Amniotic epithelial cell (primary cell): ENCODE measurements at places on chromosomes 12 and 14.

- DNase-seq: no peak
Measured at GRCh38 chr12:110869026-110869425, 22.2 kb downstream of the CCDC63 start.

- no peak for DNase-seq
Measured at GRCh38 chr14:73824127-73824526, 27.5 kb upstream of the PTGR2 start.

GRCh38 chr12:118374909-118375308 is 1.4 kb upstream of the SUDS3 start:
- no peak for DNase-seq

- peak; percentile 70 for DNase-seq
Measured at GRCh38 chr12:88562846-88563582, 17.3 kb downstream of the KITLG start.

- no peak for DNase-seq
Measured at GRCh38 chr12:70910666-70911065, 9.9 kb downstream of the PTPRR start.

DNA sequence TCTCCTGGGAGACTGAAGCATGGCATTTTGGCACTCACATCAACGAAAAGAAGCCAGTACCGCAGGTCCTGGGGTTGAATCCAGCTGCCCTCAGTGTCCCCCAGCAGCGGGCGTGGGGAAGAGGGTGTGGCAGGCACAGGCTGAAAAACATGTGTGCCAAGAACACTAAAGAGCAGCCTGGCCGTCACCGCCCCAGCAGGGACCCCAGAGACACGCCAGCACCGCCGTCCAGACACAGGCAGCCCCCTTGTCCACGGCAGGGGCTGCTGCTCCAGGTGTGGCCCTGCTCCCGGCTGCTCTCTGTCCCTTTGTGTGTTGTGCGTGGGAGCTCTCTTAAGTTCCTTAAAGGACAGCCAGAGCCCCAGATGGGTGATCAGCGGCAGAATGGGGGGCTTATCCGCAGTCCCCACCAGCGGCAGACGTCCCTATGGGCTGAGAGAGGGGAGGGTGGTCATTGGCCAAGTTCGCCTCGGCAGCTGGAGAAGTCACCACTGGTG is 556 bp downstream of the PHETA1 start:
- no peak for DNase-seq

DNA sequence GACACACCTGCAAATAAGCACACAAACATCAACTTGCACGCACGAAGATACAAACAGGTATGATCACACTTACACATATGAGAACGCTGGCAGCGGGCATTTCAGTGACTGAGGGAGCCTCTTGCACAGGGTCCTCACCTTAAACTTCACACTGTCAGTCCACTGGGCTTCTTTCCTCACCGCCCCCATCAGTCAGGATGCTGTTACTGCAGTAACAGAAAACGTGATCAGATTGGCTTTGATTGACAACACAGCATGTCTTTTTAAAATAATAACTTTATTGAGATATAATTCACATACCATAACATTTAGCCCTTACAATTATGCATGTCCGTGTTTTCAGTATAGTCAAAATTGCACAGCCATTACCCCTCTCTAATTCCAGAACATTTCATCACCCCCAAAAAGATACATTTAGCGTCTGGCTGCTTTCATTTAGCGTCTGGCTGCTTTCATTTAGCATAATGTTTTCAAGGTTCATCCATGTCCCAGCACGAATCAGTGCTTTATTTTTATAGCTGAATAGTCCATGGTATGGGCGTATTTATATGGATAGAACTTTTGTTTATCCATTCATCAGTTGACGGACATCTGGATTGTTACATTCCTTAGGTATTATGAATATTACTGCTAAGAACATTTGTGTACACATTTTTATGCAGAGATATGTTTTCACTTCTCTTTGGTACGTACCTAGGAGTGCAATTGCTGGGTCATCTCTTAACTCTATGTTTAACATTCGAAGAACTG is 8.4 kb downstream of the CCDC197 start:
- no peak for DNase-seq

GRCh38 chr12:131946757-131947156 is 3.0 kb upstream of the EP400 start:
- DNase-seq: no peak

DNA sequence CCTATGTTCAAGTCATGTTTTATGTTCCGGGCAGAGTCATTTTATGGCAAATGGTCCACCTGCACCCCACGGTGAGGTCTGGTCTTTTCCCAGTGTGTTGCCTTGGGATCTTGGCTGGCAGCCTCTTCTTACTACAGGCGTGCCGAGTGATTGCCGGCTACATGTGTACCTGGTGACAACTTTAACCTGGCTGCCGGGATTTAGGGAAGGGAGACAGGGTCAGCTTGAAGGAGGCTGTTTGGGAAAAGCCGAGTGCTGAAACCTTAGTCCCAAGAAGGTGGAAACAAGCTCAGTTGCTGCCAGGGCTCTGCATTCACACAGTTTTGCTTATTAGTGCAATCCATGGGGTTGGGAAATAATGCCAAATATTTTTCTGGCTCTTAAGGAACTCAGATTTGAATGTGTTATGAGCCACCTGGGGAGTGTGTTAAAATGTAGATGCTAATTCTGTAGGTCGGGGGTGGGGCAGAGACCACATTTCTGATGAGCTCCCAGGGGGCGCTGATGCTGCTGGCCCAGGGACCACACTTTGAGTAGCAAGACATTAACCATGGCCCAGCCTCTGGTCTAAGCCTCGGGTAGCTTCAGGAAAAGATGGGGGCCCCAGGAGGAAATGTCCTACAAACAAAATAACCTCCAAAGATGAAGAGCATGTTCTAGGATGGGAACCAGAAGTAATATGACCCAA is 179.6 kb downstream of the TBX5 start:
- DNase-seq: no peak

DNA sequence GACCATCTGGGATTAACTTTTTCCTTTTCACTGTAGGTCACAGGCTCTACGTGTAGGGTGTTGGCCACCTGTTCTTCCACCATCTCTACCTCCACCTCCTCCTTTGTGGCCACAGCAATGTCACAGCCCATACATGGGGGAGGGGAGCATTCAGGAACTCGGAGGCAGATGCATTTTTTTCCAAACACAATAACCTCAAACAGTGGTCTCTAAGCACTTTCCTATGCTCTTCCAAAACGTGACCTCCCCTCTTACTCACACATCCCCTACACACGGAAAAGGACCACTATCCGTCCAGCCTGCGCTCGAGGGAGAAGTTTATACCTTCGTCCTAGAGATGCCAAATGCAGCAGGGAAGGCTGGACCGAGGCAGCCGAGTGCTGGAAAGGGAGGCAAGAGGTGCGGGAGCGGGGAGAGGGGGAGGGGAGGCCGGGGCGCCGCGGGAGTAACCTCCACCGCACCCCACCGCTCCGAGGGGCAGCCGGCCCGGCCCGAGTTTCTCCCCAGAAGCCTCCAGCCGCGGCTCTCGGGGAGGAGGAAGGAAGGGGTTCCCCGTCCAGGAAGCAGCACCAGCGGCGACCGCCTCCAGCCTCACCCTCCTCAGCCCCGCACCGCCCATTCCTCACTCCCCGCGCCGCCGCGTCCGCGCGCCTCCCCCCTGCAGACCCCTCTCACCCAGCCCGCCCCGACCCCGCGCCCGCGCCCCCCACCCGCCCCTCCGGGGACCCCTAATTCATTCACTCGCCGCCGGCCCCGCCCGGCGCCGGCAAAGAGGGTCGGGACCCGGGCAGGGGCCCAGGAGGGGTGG is 594 bp downstream of the KRAS start:
- peak; percentile 8 for DNase-seq

DNA sequence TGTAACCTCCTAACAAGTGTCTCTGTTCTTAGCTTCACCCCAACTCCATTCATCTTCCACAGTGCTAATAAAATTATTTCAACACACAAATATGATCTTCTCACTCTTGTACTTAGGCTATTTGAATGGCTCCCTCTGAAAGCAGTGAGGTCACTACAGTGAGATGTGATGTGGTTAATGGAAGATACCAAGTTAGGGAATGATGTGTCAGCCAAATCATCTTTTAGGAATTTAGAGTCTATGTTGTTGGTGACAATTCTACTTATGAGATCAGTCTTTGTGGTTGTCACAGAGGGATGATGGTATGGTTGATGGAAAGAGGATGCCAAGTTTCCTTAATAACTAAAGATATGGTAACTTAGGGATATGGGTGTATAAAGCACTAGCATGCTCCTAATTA is 57.6 kb downstream of the POLR3B start:
- DNase-seq: peak; percentile 43

- DNase-seq: peak; percentile 59
Measured at GRCh38 chr12:132524405-132524804, 34.5 kb downstream of the FBRSL1 start.

- no peak for DNase-seq
Measured at GRCh38 chr12:98456576-98457573, 58.5 kb upstream of the TMPO start.

- DNase-seq: no peak
Measured at GRCh38 chr12:12997156-12997555, 2.9 kb downstream of the HEBP1 start.

DNA sequence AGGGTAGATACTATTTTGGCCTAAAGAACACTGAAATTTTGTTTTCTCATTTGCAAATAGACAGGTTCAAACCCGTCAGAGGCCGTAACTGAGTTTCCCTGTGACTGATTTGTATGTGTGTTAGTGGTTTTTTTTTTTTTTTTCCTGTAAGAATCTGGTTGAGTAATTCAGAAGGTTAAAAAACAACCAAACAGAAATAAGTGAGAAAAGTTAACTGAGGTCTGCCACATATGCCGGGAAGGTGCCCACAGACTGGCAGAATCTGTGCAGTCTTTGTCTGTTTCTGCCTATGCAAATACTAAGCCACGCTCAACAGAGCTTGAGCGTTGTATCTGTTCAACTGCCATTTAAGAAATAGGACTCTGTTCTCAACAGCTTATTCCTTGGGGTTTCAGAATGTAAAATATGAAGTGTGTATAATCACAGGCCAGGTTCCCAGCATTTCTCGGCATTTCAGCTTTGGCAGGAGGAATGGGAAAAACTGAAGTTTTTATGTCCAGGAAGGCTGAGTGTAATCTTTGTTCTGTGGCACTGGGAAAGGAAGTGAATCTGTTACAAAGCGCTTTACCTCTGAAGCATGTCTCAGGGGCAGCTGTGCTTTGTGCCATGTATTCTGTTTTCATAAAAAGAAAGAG is 181.9 kb downstream of the PRKCH start:
- DNase-seq: peak; percentile 62

DNA sequence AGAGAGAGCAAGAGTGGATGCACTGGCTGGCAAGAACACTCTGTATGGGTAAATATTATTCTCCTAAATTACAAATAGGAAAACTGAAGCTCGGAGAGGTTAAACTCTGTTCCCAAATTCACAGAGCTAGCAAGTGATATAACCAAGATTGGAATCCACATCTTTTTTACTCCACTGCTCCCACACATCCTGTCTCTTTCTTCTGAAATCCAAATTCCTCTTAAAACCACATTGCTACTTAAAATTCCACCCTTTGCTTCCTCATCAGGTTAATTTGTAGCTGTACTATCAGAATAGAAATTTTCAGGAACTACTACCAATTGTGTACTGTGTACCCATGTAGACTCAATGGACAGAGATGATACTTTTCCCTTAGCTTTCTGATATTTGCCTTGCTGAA is 74.4 kb downstream of the ARMH4 start:
- peak; percentile 56 for DNase-seq

- no peak for DNase-seq
Measured at GRCh38 chr12:89231686-89232085, 120.6 kb downstream of the DUSP6 start.

DNA sequence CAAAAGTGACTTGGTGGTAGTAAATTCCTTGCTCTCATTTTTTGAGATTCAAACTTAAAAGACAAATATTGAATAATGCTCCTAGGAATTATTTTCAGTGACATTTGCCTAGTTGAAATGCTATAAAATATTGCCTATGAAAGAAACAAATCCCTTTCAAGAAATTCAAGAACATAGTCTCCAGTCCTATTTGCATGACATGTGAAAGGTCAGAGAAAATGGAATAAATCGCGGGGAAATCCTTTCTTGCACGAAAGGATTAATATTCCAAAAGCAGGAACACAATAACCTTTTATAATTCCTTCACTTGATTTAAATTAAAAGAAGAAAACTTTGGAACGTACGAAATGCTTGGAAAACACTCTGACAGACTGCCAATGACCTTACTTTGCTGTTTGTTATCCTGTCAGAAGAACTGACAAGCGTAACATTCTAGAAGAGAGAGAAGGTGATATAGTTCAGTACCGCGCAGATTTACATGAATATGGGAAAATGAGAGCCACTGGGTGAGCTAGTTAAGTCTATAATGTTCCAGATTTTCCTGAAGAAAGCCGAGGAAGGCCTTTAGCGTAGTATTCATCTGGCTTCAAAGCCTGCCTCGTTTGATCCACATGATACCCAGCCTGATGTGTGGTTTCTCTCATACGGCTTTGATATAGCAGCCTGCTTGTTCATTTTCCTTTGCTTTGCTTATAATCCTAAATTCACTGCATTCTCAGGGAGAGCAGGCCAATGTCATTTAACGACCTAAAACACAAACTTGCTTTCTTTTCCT is 103.0 kb downstream of the PRIMA1 start:
- no peak for DNase-seq

DNA sequence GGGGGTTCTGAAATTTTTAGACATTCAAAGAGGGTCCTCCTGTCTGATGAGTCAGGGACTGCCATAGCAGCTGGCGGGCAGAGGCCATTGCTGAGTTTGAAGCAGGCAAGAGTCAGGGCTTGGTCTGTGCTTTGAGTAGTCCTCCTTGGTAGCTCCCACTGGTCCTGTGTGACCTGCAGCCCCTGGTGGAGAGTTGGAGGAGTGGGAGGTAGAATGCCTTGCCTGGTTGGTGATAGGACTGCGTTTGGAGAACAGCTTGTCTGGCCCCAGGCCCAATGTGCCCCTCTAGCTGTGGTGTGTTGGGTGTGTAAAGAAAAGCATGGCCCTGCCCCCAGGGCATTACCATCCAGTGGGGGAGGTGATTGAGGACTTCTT is 116.7 kb downstream of the BEGAIN start:
- DNase-seq: no peak

- peak; percentile 63 for DNase-seq
Measured at GRCh38 chr14:71625891-71626701, 306.1 kb upstream of the RGS6 start.

- no peak for DNase-seq
Measured at GRCh38 chr14:52048641-52049204, 20.1 kb downstream of the NID2 start.

DNA sequence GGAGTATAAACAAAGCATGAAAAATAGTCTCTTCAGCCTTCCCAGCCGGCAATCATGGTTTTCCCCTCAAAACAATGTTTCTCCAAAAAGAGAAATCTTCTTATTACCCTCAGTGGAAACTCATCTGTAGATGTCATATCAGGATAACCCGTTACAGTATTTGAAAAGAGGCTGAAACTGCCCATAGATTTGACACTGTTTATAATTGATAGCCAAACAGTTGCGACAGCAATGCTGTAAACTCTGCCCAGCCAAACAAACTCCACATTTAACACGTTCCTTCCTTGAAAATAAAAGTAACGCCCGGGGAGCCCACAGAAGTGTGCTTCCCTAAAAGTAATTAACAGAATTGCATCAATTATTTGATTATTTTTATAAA is 201.3 kb upstream of the FOXN3 start:
- DNase-seq: peak; percentile 39

GRCh38 chr14:105258846-105259245 is 10.5 kb downstream of the BTBD6 start:
- no peak for DNase-seq
